ENCODE measurements at places on chromosomes 1 and 21. TPM values are rescaled to one million over a fixed set of nuclear protein-coding genes. Genes with fewer than 3 reads are reported as not detected.

The MROH7 gene
- 0.50 TPM for total RNA-seq

The GJA4 gene
- 0.15 TPM for total RNA-seq

The OXCT2 gene
- 4.1 TPM for total RNA-seq

The SLC44A5 gene
- 0.15 TPM for total RNA-seq

Data from smooth muscle cell of trachea (primary cell).